HFFc6 (cell line): ENCODE measurements at places on chromosomes 6 and 20.
A peak's percentile ranks its signal among the peaks of the same experiment; 100 is the strongest.

DNA sequence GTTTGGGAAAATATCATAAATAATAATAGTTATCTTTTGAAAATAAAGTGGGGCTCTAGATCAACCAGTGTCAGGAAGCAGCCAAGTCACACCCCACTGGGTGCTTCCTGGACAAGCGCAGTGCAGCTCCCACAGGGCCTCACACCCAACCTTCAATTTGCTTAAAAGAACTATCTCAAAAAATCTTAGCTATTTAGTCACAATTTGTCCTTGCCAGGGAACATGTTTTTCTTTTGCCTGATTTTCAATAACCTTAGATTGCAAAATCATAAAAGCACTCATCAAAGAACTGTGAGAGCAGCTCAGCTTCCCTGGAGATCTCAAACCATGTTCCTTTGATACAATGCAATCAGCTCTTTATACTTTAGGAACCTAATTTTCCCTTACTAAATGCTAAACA, 1.6 kb upstream of the NCOA7 start:
- no peaks in the 10 kb centered on the region; the same call in 1 of the 2 replicates for H3K27me3 ChIP-seq
- peaks cover 46% of the 10 kb centered on the region for H3K4me1 ChIP-seq
- peak overlapping the region; percentile 89; the same call in 1 of the 2 replicates for H3K4me3 ChIP-seq
- DNase-seq = no peak
- H3K36me3 ChIP-seq = no peaks in the 10 kb centered on the region

DNA sequence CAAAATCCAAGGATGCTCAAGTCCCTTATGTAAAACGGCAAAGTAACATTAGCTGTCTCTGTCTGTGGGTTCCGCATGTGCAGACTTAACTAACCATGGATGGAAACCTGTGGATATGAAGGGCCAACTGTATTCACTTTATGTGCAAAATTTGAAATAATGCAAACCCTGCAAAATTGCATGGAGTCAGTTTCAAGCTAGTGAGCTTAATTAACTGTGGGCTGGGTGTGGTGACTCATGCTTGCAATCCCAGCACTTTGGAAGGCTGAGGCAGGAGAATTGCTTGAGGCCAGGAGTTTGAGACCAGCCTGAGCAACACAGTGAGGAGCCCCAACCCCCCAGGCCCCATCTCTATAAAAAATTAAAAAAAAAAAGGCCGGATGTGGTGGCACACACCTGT, 81.4 kb downstream of the ANKS1A start:
- DNase-seq = peak; percentile 55
- H3K27ac ChIP-seq = peak overlapping the region; percentile 74
- no peaks in the 10 kb centered on the region; the same call in 1 of the 2 replicates for H3K36me3 ChIP-seq

DNA sequence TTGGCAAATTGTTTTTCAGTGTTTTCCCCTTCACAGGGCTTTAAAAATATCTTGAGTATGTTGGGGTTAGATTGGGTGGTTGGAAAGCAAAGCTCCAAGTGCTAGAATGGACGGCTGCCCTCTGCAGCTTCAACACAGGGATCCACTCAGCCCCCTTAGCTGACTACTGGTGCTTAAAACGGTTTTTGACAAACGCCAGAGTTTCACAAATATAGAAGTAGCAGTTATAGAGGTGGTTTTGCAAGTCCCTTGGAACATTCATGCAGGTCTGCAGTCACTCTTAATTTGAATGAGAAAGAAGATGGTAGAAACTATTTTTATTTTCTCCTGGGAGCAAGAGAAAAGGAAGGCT, 175.9 kb downstream of the ARID1B start:
- no peaks in the 10 kb centered on the region for H3K27me3 ChIP-seq
- peak overlapping the region; percentile 91 for H3K4me3 ChIP-seq
- no peaks in the 10 kb centered on the region for H3K36me3 ChIP-seq
- H3K4me1 ChIP-seq = peaks cover 86% of the 10 kb centered on the region
- DNase-seq = no peak
- H3K27ac ChIP-seq = peak overlapping the region; percentile 98

DNA sequence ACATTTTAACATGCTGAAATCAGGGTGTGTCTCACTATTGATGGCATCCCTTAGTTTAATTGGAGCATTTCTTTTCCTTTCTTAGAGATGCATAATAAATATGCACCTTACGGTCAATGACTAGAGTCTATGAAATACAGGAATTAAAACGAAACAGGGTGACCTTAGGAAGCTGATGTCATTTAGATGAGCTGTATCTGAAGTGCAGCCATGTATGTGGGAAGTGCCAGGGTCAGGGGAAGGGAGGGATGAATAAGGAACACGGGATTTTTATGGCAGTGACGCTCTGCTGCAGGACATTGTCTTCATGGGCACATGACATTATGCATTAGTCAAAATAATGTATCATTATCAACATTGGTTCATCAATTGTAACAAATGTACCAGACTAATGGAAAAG, 84.0 kb downstream of the AGPAT4 start:
- H3K27ac ChIP-seq = no peak overlapping the region
- no peaks in the 10 kb centered on the region for H3K27me3 ChIP-seq
- H3K4me1 ChIP-seq = peaks cover 25% of the 10 kb centered on the region
- no peak for DNase-seq
- H3K4me3 ChIP-seq = no peak overlapping the region

DNA sequence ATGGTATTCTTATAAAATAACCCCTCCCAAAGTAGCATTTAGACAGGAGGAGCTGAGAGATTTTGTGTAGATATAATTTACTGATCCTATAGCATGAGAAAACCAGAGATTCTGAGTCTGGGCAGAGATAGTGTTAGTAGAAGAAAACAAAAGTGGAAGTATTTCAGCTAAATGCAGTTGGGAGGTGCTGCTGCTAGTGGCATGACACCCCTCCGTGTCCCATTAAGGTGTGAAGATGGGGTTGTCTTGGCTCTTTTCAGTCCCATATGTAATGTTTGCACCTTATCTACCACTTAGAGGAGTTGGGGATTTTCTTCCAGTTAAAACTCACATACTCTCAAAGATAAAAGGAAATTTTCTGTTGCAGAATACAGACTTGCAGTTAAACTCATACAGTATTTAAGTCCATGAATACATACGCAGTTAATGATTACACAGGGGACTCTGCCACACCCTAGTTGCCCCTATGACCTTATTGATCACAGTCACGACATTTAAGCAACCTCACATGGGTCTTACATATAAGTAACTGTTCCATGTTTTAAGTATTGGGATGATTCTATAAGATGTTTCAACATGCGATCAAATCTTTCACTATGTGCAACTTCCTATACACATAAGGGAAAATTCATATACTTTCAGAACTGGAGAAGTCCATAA, 11.5 kb downstream of the TAAR2 start:
- no peak for DNase-seq
- H3K36me3 ChIP-seq = no peaks in the 10 kb centered on the region
- H3K4me1 ChIP-seq = no peaks in the 10 kb centered on the region
- H3K4me3 ChIP-seq = no peak overlapping the region
- no peak overlapping the region for H3K27ac ChIP-seq

- peaks cover 23% of the 10 kb centered on the region for H3K4me1 ChIP-seq
- H3K27me3 ChIP-seq = peaks cover 7% of the 10 kb centered on the region
- DNase-seq = no peak
- no peak overlapping the region for H3K4me3 ChIP-seq
Observed at GRCh38 chr6:11036351-11036740, 7.8 kb downstream of the ELOVL2 start.

- H3K4me1 ChIP-seq = no peaks in the 10 kb centered on the region
- no peak within 1 kb of the TSS for H3K4me3 ChIP-seq
- peaks cover 32% of the 10 kb centered on the region for H3K27me3 ChIP-seq
- H3K36me3 ChIP-seq = peaks cover 10% of the 10 kb centered on the region
- DNase-seq = no peak
- no peak within 1 kb of the TSS for H3K27ac ChIP-seq
Observed at GRCh38 chr6:43242908-43243663, at the start of gene TTBK1. TSS of gene TTBK1 (plus strand) at chr6:43243481. CDS start at chr6:43246661, 3,180 bp downstream.

DNA sequence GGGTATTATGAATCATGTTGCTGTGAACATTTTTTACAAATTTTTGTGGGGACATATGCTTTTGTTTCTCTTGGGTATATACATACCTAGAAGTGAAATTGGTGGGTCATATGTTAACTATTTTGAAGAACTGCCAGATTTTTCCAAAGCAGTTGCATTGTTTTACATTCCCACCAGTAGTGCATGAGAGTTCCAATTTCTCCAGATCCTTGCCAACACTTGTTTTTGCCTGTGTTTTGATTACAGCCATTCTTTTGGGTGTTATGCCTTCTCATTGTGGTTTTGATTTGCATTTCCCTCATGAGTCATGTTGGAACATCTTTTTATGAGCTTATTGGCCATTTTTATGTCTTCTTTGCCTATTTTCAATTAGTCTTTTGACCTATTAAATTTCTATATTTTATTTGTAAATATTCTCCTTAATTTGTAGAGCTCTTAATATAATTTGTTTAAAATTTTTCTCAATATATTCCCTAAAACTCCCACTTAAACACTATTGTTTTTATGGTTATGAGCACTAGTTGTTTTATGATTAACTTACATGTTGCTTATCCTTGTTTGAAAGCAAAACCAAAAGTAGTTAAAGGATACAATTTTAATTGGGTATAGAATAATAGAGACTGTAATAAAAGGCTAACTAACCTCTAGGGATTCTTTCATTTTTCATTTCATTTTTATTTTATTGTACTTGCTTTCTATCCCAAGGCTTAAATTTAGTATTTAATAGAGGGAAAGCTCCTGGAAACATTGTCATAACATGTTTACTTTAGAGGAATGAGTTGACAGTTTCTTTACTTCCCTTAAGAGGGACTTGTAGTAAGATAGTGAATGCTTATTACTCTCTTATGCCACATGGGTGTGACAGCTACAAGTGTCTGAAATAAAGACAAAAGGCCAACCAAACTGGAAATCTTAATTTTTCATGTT, 5.5 kb downstream of the UBR2 start:
- H3K36me3 ChIP-seq = peaks cover 37% of the 10 kb centered on the region
- H3K4me3 ChIP-seq = peak overlapping the region; percentile 30
- peak overlapping the region; percentile 72 for H3K27ac ChIP-seq
- peaks cover 60% of the 10 kb centered on the region for H3K4me1 ChIP-seq

- H3K36me3 ChIP-seq = no peaks in the 10 kb centered on the region
- H3K27ac ChIP-seq = no peak overlapping the region
- H3K4me1 ChIP-seq = no peaks in the 10 kb centered on the region
Observed at GRCh38 chr20:39752262-39752876, 790.2 kb downstream of the DHX35 start.

- H3K4me3 ChIP-seq = peak overlapping the region; percentile 90
- no peak for DNase-seq
- H3K27me3 ChIP-seq = peaks cover 4% of the 10 kb centered on the region; the same call in 1 of the 2 replicates
- H3K36me3 ChIP-seq = no peaks in the 10 kb centered on the region; the same call in 1 of the 2 replicates
- peak overlapping the region; percentile 95 for H3K27ac ChIP-seq
- peaks cover 43% of the 10 kb centered on the region for H3K4me1 ChIP-seq
Observed at GRCh38 chr6:27829453-27830211, 82.6 kb downstream of the OR2B2 start.

- no peaks in the 10 kb centered on the region for H3K36me3 ChIP-seq
- H3K4me1 ChIP-seq = 0 out of 2 replicates have a peak, but pooled peaks cover 5% of the 10 kb centered on the region
- H3K27ac ChIP-seq = no peak overlapping the region
- DNase-seq = no peak
Observed at GRCh38 chr20:49377326-49377725, 99.5 kb upstream of the ZNFX1 start.

DNA sequence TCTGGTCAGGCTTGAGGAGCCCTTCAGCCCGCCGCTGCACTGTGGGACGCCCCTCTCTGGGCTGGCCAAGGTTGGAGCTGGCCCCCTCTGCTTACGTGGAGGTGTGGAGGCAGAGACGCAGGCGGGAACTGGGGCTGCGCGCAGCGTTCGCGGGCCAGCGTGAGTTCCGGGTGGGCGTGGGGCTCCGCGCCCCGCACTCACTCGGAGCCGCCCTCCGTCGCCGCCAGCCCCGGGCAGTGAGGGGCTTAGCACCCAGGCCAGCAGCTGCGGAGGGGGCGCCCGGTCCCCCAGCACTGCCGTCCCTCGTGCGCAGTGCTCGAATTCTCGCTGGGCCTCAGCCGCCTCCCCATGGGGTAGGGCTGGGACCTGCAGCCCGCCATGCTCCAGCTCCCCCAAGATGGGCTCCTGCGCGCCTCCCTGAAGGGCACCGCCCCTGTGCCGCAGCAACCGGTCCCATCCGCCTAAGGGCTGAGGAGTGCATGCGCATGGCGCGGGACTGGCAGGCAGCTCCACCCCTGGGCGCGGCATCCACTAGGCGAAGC, 695.9 kb downstream of the EPHA7 start:
- no peak overlapping the region for H3K27ac ChIP-seq
- peaks cover 4% of the 10 kb centered on the region; the same call in 1 of the 2 replicates for H3K36me3 ChIP-seq
- H3K4me3 ChIP-seq = no peak overlapping the region
- no peaks in the 10 kb centered on the region for H3K4me1 ChIP-seq
- no peak for DNase-seq

DNA sequence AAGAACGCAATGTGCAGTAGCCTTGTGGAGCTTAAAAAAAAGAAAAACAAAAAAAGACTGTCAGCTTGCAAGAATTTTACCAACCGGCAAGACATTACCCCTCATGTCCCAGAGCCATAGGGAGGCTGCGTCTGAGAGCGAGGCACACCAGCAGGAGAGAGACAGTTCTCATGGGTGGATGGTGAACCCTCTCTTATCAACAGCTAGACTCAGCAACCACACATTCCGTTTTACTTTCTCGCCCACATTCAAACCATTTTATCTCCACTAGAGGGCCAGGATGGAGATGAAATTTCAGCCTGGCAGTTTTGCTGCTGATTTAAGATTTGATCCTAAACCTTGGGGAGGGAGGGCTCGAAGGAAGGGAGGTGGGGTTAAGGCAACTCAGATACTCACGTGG, 247.0 kb downstream of the ATXN1 start:
- peaks cover 46% of the 10 kb centered on the region for H3K4me1 ChIP-seq
- H3K27ac ChIP-seq = peak overlapping the region; percentile 34
- peak; percentile 56 for DNase-seq
- H3K36me3 ChIP-seq = peaks cover 13% of the 10 kb centered on the region; the same call in 1 of the 2 replicates
- peaks cover 3% of the 10 kb centered on the region for H3K27me3 ChIP-seq

DNA sequence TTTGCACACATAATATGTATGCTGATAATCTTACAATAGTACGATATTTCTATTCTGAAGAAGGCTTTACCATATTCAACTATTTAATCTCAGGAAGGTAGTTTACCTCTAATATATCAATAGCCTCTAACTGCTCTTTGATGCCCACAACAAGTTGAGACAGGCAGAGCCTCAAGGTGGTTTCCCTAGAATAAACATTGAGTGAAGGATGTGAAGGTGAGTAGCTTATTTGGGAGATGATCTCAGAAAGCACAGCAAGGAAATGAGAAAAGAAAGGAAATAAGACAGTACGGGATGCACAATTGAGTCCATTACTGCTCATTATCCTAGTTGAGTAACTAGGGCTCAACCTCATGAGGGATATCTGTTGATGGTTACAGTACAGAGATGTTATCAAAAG, 638.4 kb downstream of the MAFB start:
- H3K27me3 ChIP-seq = no peaks in the 10 kb centered on the region
- no peak overlapping the region for H3K27ac ChIP-seq
- H3K4me1 ChIP-seq = no peaks in the 10 kb centered on the region
- no peak for DNase-seq

GRCh38 chr6:127824061-127824460, 76.8 kb downstream of the THEMIS start:
- peaks cover 11% of the 10 kb centered on the region for H3K4me1 ChIP-seq
- DNase-seq = no peak
- no peaks in the 10 kb centered on the region; the same call in none of the 2 replicates for H3K27me3 ChIP-seq
- H3K36me3 ChIP-seq = no peaks in the 10 kb centered on the region
- no peak overlapping the region for H3K27ac ChIP-seq
- peak overlapping the region; percentile 11; the same call in 1 of the 2 replicates for H3K4me3 ChIP-seq
